ENCODE measurements at places on chromosomes 5 and 9. TPM values are rescaled to one million over a fixed set of nuclear protein-coding genes. Genes with fewer than 3 reads are reported as not detected.

- DNase-seq, result no peak
These were observed 3.6 kb upstream of the LCP2 start for GRCh38 chr5:170301149-170301548.

GRCh38 chr9:122797316-122798063, 2.4 kb upstream of the OR1K1 start:
- DNase-seq, result no peak

DNA sequence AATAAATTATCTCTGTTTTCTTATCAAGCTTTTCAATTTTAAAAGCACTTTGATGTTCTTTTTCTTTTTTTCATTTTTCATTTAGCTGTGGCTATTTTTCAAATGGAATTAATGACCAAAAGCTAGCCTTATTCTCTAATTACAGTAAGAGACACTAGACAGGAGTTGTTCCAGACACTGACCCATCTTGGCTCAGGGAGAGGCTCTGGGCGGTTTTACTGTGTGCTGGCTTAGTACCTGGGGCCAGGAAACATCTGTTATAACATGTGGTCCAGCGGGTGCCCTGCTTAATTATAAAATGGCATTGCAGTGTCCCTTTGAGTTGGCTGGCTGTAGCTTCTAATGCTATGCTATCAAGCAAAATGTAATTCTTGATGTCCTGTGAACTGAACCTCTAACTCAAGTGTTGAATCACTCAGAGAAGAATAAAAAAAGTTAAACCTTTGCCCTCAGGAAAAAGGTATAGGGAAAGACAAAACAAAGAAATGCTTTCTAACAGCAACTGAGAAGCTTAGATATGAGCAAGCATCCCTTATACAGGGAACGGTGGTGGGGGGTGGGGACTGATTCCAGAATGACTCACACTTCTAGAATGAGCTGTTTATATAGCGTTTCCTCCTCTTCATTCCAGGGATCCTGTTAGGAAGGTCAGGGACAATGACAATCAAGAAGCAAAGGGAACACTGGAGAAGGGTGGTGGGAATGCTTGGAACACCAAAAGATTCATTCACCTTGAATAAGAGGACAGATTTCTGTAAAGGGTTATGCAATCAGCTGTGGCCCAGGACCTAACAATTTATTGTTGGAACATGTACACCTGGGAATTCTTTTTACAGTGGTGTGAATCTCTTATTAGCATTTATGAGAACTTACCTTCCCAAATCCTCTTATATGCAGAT, 58.7 kb upstream of the NFIB start:
- no peak for DNase-seq

- no peak for DNase-seq
These were observed 214.6 kb downstream of the TLE1 start for GRCh38 chr9:81474792-81475191.

DNA sequence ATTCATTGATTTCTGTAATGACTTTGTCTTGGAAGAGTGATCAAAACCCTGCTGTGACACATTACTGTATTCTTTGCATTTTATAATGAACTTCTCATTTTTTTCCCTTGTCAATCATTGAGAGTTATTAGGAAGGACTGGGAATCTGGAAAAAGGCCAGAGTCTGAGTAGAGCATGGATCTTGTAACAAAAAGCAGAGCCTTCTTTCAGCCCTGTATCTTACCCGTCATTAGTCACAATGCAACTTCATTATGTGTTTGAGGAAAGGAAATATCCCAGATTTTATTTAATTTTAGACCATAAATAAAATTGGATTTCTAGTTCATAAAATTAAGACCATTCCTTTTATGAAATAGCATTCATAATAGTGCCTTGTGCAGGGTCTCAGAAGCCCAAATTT, 131.4 kb downstream of the ARHGEF28 start:
- no peak for DNase-seq

- no peak for DNase-seq
These were observed 53.5 kb downstream of the SUSD1 start for GRCh38 chr9:112121633-112122032.

CCDC107 gene
- polyA plus RNA-seq, result 71.5 TPM

MEF2C gene
- 25.2 TPM for polyA plus RNA-seq

ACOT12 gene
- 0.05 TPM for polyA plus RNA-seq

TAF11L5 gene
- polyA plus RNA-seq, result not detected
